ENCODE measurements at places on chromosomes 6 and 20. TPM values are rescaled to one million over a fixed set of nuclear protein-coding genes. Genes with fewer than 3 reads are reported as not detected.

GLP1R gene
- 0.08 TPM for total RNA-seq

DNA sequence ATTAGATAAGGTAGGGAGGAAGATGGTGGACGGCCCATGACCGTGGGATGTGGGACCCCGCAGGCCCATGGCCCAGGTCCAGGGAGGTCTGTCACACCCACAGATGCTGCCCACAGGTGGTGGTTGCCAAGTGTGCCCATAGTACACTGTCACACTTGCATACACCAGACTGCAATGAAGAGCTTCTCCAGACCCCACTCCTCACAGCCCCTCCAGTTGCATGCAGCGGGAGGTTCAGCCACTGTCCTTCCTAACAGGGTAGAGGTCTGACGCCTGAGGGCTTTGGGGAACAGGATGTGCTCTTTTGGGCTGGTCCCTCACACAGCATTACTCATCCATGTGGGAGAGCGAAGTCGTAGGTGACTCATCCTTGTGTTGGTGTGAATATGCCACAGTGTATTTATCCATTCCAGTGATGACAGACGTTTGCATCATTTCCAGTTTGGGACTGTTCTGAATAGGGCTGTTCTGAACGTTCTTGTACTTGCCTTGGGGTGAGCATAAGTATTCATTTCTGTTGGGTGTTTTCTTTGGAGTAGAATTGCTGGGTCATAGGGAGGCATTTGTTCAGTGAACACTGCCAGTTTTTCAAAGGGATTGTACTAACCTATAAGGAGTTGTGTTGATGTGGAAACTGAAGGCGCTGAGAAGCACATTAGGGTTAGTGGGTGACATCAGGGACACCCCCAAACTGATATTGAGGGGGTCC lies 10.1 kb upstream of the PYGB start:
- DNase-seq: no peak

GRCh38 chr6:154123155-154123956 lies 84.3 kb downstream of the OPRM1 start:
- no peak for DNase-seq

- DNase-seq: no peak
These were observed 1.7 kb downstream of the PPP1R10 start for GRCh38 chr6:30615219-30615957.

DNA sequence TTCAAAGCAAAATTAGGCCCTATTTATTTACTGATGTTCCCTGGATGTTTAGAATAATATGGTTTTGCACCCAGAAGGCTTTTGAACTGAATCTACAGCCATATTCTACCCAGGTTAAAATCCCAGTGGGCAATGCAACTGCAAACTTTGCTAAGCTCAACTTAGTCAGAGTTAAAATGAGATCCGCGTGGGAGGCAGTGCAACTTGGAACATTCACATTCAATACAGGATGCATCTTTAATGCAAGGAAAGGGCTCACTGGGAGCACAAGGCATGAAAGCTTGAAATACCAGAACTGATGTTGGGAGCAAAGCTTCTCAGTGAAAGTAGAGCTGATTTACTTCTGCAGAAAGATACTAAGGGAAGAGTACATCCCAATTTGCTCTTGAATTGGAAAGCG lies 281.2 kb upstream of the DEFB112 start:
- DNase-seq: no peak

DNA sequence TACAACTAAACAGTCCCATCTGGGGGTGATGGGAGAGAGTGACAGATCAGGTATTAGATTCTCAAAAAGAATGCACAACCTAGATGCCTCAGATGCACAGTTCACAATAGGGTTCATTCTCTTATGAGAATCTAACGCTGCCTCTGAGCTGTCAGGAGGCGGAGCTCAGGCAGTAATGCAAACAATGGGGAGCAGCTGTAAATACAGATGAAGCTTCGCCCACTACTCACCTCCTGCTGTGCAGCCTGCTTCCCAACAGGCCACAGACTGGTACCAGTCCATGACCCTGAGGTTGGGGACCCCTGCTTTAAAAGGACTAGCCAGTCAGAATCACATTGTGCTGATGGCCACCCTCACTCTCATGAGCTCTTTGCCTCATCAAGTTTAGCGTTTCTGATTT lies 247.0 kb upstream of the KCNQ5 start:
- DNase-seq: no peak

FAM229B gene
- 43.5 TPM for total RNA-seq

EEF1A2 gene
- 1,211 TPM for total RNA-seq

DNA sequence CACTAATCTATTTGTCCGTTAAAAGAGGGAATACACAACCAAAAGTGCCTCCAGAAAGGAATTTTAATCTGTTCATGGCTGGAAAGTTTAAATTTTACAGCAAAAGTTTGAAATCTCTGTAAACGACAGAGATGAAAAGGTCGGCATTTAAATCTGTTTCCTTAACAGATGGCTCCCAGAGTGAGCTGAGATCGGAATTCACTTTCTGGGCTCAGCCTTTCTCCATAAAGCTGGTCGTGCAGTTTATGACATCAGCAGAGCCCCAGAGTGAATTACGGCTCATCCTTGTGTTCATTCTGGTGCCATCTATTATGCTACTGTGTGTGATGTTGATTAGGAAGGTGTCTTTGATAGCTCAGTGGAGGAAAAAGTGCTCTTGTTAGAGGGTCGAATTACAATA lies 117.6 kb upstream of the ZFP64 start:
- no peak for DNase-seq

PCK1 gene
- 0.48 TPM for total RNA-seq

DNA sequence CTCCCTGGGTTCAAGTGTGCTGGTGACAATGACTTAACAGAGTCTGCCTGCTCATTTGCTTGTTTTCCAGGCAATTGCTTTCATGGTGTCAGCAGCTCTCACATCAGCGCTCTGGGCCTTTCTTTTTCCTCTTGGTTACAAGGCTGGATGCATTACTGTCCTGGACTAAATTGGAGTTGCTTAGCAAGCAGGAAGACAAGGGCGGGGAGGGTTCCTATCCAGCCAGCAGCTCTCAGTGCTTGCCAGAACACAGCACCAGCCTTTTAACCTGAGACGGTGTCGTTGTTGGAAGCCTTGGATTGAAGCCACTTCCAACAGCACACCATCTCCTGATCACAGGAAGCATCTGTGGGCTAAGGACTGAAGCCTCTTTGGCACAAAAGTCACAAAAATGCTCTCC lies 606.9 kb downstream of the CDH26 start:
- DNase-seq: no peak

DNA sequence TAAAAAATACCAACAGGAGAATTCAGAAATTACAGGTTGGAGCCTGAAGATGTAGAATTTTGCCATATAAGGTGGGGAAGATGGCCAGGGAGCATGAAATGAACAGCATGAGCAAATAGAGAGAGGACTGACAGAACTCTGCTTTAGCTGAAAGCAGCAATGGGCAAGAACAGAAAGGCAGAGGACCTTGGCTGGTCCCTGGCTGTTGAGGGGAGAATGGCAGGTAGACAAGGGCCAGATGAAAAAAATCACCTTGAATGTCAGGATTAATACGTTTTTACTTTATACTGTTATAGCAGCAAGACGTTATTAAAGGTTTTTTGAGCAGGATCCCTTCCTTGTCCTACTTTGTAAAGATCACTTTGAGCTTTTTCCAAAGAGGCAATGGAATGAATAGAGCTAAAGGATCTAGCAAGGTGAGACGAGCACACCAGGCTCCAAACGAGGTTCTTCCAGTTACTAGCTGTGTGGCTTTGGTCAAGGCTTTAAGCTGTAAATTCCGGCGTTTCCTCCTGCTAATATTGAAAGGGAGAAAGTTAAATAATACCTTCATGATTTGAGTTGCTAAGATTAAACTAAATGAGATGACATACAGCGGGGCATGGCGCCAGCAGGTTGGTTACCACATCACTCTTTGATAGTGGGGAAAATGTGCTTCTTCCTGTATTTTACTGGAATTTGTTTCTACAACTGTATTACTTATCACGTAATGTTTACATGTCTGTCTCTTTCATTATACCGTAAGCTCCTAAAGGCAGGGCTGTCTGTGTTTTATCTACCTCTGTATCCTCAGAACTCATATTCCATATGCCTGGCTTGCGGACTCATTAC lies 776 bp downstream of the PPIL1 start:
- DNase-seq: no peak

- DNase-seq: no peak
These were observed 4.2 kb upstream of the GPR31 start for GRCh38 chr6:167161851-167162467.

RBM24 gene
- total RNA-seq: 221 TPM

All from cardiac septum (tissue), 1 donor.